ENCODE measurements at places on chromosomes 11 and 22. TPM values are rescaled to one million over a fixed set of nuclear protein-coding genes. Genes with fewer than 3 reads are reported as not detected.

Gene CHRM1
- not detected for total RNA-seq

Gene LGALS1
- total RNA-seq, result 6,877 TPM

Gene NAV2
- 1.8 TPM for total RNA-seq

Gene CCDC73
- total RNA-seq, result not detected

Gene OR5P2
- not detected for total RNA-seq

Gene SOX10
- total RNA-seq, result not detected

All from lung microvascular endothelial cell (primary cell).